AG09309 (cell line): ENCODE measurements at places on chromosomes 5 and 9.

DNA sequence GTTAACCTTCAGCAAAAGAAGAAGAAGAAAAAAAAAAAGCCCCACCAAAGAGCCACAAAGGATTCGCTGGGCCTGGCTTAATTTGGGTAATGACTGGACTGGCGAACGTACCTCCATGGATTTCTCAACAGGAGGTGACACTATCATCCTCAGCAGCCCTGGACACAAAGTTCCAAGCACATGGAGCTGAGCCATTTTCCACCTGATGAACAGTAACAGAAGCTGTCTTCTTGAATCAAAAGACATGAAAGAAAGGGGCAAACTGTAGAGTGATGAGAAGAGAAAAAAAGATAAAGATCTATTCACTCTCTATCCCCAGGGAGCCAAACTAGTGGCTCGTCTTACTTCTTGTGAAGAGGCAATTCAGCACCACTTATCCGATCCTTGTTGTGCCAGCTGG is 150.2 kb upstream of the TRPM3 start:
- DNase-seq, result no peak

- DNase-seq, result peak; percentile 84
Observed at GRCh38 chr9:33143241-33143661, 23.9 kb downstream of the B4GALT1 start.

DNA sequence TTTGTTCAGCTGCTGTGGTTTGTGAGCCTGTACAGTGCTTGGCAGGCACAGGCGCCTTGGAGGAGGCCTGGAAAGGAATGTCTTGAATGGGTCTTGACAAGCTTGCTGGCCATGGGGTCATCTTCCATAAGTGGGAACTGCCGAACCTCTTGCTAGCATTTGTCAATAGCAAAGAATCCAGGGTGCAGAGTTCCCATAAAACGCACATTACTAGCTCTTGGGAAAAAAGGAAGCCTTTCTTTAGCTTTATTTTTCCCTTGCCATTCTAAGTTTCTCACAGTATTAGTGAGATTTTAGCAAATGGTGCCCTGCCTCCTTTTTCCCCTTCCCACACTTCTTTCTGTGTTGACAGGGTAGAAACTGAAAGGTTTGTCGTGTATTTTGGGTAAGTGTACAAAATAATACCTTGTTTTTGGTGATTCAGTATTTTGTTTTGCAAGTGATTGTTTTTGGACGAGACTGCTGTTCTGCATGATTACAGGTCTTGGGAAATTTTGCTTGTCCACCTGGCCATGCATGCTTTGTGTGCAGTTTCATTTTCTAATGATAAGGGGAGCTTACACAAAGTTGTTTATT is 82.0 kb downstream of the ADGRV1 start:
- DNase-seq, result no peak

DNA sequence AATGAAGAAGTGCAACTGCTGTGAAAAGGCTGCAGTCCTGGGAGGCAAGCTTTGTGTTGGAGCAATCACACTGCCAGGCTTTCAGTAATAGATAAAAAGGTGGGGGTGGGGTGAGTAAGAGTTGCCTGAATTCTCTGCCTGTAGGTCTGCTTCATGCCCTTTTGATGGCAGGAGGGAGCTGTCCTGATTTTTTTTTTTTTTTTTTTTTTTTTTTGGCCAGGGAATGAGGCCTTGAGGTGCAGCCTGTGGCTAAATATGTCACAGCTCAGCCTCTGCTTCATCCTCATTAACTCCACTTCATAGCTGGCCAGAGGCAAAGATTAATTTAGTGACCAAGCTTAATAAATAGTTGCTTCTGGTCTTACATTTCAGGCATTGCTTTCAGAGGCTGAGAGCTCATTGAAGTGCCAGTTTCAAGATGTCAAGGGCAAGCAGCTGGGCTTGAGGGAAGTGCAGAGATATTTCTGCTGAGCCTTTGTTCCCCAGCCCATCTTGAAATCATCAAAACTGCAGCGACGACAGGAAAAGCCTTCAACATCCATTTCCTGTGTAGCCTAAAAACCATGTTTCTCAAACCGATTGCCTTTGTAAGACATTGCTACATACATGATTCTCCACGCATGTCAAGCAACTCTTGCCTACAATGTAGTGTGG is 134.7 kb downstream of the MACIR start:
- DNase-seq, result peak; percentile 27

DNA sequence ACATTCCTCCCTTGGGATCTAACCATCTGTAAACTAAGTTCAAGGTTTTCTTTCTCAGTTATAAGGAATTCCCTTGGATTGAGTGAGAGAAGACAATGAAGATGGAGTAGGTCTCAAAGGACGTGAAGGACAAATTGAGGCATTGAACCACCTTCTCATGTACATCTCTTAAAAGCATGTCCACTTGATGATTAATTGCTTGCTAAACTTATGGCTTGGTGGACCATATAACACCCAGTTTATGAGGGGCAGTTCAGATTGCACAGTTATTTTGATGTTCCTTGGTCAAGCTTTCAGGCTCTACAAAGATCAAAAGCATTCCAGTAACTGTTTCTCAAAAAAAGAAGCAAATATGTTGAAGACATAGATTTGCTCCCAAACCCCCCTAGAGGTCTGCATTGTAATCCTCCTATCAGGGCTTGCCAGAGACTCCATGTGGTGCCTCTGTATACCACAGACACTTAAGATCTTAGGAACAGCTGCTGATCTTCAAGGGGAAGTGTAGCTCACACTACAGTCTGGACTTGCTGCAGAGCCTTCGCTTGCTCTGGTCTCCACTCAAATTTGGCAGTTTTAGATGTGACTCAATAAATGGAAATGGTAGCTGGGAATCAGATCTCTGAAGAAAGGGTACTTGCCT is 56.9 kb upstream of the ALDH1A1 start:
- DNase-seq, result no peak

DNA sequence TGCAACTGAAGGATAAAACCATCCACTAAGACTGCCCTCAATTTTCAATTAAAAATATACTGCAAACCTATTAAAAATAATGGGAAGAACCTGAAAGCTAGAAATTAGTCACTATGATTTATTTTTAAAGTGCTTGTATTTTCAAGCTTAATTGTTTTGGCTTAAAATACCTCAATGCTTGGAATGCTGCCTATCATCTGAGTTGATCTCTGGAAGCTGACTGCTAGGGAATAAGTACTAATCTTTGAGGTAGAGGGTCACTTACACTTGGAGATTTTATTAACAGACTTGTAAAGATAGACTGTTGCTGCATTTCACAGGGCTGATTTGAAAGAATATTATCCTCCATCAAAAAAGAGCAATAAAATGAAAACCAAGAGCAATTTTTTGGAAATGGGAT is 6.2 kb downstream of the PCSK1 start:
- no peak for DNase-seq

- no peak for DNase-seq
Observed at GRCh38 chr9:133574771-133575170, 34.4 kb downstream of the FAM163B start.

DNA sequence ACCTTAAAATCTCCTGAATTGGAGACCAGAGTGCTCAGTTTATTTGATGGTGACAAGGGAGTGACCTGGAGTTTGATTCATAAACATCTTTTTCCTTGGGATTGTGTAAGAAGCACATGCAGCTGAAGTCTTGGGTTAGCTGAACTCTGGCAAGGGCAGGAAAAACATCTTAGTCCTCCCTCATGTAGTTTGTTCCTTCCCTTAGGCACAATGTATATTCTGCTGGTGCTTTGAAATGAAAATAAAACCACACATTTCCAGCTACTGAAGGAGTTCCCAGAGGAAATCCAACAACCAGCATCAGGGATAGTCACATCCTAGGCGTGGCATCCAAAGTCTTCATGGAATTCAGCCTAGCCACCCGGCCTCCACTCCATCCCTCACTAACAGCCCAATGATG is 95.2 kb upstream of the PAPPA start:
- DNase-seq, result no peak

DNA sequence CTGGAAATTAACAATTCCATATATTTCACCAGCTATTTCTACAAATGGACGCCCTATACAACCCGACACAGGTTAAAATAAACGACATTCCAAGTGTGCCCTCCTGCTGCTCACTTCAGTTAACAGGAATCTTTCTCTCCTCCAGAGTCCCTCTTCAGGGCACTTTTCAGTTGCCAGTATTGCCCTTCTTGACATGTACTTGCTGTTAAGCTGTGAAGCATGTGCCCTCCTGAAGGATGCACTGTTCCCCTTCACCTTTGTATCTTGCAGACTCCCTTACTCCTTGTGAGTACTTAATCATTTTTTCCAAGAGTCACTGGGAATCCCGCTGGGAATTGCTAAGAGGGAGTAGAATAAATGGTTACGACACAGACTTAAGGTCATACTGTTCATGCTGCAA is 364.1 kb downstream of the CTNND2 start:
- DNase-seq, result no peak

DNA sequence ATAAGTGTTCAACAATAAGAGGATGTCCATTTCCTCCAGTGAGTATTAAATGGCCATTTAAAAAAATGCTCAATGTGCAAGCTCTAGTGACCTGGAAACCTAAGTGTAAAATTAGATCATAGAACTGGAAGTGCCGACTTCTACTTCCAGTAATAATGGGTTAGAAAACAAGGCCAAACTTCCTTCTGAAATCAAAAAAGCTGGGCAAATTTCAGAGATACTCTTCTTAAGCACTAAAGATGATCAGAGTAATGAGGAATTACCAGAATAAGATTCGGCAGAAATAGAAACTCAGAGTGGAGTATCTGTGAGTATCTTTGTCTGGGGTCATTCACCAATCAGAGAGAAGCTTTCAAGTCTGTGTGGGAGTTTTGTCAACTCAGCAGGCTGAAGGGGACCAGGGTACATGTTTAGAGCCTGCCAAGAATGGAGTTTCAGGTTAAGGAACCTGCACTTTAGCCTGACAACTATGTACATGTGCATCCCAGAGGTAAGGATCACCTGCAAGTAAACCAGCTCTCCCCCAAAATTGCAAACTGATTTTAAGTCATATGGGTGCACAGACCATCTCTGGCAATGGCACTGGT is 17.1 kb downstream of the FCN2 start:
- no peak for DNase-seq

GRCh38 chr9:122846371-122846940 is 18.1 kb upstream of the PDCL start:
- no peak for DNase-seq

- DNase-seq, result no peak
Observed at GRCh38 chr9:131942146-131942720, 137.4 kb downstream of the MED27 start.

- no peak for DNase-seq
Observed at GRCh38 chr9:129273941-129274684, 96.1 kb upstream of the IER5L start.

DNA sequence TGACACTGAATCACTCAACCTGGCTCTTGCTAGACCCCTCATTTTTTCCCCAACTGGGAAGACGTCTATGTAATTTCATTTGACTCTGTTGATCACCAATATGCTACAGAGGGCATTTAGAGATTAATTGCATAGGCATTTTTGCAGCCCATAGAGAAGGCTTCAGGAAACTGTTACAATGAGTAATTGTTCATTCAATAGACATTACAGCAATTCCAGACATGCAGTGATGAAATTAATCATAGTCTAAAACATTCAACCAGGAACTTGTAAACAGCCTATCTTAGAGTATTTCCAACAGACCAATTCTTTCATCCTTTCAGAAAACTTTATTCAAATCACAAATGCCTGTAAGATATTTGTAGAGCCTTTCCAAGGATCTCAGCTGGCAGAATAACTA is 122.3 kb downstream of the MARCHF11 start:
- no peak for DNase-seq

- no peak for DNase-seq
Observed at GRCh38 chr9:127977009-127977883, 3.5 kb downstream of the EEIG1 start.

- no peak for DNase-seq
Observed at GRCh38 chr5:145463634-145464033, 371.5 kb downstream of the PRELID2 start.

- DNase-seq, result no peak
Observed at GRCh38 chr5:31630931-31631330, 8.0 kb upstream of the PDZD2 start.

DNA sequence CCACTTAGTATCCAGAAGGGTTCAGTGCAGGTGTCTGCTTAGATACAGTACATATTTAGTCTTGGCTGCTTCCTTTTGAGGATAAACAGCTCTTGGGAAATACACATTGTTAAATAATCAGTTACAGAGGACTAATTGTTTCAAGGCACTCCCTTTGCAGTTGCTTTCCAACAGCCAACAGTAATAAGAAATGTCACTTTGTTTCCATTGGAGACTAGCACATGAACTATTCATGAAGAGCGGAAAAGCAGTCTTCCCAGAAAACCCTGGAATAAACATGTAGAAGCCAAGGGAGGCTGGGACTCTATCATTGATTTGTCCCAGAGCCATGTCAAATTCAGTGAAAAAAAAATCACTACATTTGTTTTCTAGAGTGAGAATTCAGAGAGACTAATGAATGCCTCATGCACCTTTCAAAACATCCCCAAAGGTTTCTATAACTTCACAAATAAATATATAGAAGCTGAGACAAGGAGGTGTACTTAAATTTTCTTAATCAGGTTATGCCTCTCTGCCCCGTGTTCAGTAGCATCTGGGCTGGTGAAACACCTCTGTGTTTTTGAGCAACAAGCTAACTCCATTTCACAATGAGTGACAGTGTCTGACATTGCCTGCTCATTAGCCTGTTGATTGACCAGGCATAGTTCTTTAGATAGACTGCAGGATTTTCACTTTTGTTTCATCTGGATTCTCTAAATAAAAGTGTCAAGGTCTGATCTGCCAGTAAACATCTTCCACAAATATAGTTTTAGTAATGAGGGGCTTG is 271.5 kb downstream of the ARRDC3 start:
- DNase-seq, result no peak

DNA sequence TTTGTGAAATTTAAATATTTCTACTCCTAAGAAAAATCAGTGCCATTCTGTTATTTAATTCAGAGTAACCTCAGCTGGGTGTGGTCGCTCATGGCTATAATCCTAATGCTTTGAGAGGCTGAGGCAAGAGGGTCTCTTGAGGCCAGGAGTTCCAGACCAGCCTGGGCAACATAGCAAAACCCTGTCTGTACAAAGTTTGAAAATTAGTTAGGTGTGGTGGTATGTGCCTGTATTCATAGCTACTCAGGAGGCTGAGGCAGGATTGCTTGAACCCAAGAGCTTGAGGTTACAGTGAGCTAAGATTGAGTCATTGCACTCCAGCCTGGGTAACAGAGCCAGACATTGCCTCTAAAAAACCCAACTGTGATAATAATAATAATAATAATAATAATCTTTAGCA is 44.8 kb upstream of the CNTLN start:
- no peak for DNase-seq

- no peak for DNase-seq
Observed at GRCh38 chr5:145931718-145932117, 4.7 kb upstream of the SH3RF2 start.
